Pons (tissue), 1 donor: ENCODE measurements at places on chromosomes 12 and 14.

DNA sequence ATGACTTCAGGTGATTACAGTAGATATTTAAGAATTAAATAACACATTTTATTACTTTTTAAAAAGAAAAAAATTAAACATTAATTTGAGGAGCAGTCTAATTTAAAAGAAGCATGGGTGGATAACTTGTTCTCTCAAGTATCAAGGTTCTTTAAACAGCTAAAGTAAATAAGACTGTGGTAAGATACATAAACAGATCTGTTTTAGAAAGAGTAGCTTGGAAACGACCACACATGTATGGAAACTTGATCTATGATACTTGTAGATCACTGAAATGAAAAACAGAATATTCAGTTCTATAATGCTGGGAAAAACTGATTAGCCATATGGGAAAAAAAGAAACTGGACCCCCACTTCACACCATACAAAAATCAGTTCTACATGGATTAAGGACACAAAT, 36.0 kb downstream of the TC2N start:
- DNase-seq: no peak

DNA sequence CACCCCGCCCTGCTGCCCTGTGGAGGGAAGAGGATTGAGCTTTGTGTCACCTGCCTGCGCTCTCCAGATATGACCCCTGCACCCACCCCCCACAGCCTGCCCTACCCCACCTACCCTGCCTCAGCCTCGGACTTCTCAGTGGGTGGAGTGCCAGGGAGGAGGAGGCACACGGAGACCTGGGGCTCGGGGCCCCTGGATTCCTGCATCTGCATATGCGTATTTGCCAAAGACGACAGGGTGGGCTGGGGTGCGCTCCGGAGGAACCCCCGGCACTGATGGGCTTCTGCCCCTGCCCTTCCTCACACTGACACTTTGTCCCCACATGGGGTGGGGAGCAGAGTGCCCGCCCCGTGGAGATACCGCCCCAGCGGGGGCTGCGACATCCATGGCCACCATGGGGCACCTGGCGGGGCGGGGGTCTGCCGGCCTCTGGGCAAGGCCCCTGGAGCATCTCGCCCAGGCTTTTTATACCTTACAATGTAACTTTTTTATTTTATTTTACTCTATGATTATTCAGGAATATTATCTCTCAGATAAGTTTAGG, 206.0 kb downstream of the TSPAN9 start:
- no peak for DNase-seq

GRCh38 chr14:61269321-61270083, 11.6 kb downstream of the TMEM30B start:
- DNase-seq: peak; percentile 65

DNA sequence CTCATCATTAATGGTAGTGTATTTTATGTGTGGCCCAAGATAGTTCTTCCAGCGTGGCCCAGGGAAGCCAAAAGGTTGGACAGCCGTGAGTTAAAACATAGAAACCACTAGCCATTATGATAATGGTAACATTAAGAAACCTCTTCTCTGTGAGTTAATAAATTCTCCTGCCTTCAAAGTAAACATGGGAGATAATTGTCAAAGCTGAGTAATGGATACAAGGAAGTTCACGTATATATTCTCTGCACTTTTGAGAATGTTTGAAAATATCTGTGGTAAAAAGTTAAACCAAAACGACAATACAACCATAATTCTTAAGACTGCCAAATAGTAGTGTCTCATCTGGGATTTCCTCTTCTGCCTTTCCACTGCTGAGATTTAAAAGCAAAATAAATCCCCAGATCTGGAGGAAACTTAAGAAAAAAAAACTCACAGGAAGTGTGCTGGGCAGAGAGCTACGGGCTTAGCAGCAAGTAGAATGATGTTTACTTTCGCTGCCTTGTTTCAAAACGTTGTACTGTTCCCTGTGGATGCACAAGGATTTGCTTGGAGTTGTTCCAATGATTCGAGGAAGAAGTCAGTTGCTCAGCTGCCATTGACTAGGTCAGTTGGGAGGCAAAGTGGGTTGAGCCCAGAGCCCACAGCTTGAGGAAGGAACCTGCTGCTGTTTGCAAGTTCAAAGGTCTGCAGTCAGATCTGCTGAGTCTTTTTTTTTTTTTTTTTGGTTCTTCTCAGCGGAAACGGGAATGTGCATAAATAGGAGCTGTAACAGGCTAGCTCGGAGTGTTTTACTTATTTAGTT, 1.7 kb downstream of the TPCN1 start:
- DNase-seq: peak; percentile 94

DNA sequence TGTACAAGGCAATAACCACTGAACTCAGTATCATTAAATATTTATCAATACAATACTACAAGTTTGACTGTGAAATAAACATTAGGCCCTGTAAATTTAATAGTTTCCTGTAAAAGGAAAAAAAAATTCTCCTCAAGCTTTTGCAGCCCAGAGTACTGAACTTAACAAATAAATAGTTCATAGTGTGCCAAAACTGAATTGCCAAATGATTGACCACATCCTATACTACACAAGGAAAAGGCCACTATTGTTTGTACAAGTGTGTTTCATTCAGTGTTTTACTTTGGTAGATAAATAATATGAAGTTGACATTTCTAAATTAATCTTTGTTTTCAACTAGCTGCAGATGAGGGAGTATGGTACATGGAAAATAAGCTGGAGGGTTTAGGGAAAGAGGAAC, 379.6 kb downstream of the FLRT2 start:
- no peak for DNase-seq

DNA sequence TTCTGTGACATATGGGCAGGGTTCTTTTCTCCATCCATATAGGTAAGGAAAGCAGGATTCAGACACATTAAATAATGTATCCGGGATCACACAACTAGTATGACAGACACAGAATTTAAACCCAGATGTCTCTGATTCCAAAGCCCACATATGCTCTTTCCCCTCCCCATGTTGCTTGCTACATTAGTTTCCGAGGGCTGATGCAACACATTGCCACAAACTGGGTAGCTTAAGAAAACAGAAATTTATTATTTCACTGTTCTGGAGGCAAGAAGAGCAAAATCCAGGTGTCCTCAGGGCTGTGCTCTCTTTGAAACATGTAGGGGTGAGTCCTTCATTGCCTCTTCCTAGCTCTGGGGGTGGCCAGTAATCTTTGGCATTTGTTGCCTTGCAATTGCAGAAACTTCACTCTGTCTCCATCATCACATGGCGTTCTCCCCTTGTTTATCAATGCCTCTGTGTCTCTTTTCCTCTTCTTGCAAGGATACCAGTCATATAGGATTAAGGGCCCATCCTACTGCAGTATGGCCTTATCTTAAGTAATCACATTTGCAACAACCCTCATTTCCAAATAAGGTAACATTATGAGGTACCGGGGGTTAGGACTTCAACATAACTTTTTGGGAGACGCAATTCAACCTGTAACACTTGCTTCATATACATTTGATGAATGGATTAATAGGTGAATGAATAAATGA, 83.0 kb upstream of the CCND2 start:
- no peak for DNase-seq

- DNase-seq: peak; percentile 42
Observed at GRCh38 chr14:80587096-80587724, 354.3 kb downstream of the CEP128 start.
